Spinal cord (tissue), 10 donors: ENCODE measurements at places on chromosomes 2 and 18. TPM values are rescaled to one million over a fixed set of nuclear protein-coding genes. Genes with fewer than 3 reads are reported as not detected.

DNA sequence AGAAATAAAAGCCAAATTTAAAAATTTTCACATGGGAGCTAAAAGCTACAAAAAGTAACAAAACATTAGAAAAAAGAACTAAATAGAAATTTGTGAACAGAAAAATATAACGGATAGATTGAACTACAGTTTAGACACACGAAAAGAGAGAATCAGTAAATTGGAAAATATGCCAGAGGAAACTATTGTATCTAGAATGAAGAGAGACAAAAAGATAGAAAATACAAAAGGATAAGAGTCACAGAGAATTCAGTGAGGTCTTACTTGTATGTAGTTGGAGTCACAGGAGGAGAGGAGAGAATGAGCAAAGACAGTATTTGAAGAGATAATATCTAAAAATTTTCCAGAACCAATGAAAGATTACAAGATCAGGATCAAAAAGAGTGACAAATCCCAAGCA, 11.3 kb upstream of the MCFD2 start:
- no peak for DNase-seq

- DNase-seq = no peak
Measured at GRCh38 chr2:80942766-80943165, 638.2 kb upstream of the LRRTM1 start.

- DNase-seq = no peak
Measured at GRCh38 chr18:58980991-58981390, 116.3 kb downstream of the ZNF532 start.

GRCh38 chr2:168686452-168687191, 115.8 kb upstream of the NOSTRIN start:
- DNase-seq = no peak

- no peak for DNase-seq
Measured at GRCh38 chr18:6022845-6023244, 127.5 kb upstream of the TMEM200C start.

GRCh38 chr2:167406558-167406957, 518.3 kb downstream of the XIRP2 start:
- DNase-seq = no peak

GRCh38 chr2:118832791-118833715, 14.4 kb downstream of the EN1 start:
- peak; percentile 25 for DNase-seq

GRCh38 chr18:45645610-45646009, 30.3 kb downstream of the SLC14A2 start:
- no peak for DNase-seq

- no peak for DNase-seq
Measured at GRCh38 chr2:25618676-25619075, 54.7 kb downstream of the DTNB start.

GRCh38 chr2:84940088-84940470, 30.9 kb upstream of the KCMF1 start:
- no peak for DNase-seq

GRCh38 chr2:223221139-223221835, 169.3 kb downstream of the KCNE4 start:
- DNase-seq = no peak

DNA sequence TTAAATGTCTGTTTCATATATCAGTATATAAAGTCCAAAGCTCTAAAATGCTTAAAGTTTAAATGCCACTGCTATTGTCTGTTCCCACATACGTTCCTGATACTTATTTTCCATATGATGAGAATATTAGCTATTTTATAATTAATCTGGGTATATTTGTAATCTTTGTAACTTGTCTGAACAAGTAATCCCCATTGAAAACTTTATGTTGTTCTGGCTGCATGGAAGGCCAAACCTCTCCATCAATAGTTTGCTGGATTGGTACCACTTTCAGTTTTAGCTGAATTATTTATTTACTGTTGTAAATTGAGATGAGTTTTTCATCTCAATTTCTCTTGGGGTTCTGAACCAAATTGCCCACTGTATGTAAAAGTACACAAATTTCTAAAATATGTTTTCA, 1.5 kb downstream of the MBD5 start:
- DNase-seq = no peak

DNA sequence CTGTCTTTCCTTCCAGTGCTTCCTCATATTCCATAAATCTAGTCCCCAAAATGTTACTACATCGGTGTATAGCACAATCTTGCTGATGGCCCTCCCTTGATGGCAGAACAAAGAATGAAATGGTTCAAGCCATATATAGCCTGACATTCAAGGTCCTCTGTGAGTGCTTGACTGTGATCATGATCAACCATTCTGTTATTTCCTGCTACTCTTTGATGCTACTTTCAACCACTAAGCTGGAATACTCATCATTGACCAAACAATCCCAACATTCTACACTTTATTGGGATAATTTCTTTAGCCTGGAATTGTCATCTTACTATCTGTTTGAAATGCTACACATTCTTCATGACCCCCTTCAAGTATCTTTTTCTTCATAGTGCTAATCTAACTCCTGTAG, 633.9 kb downstream of the PLCL1 start:
- no peak for DNase-seq

DNA sequence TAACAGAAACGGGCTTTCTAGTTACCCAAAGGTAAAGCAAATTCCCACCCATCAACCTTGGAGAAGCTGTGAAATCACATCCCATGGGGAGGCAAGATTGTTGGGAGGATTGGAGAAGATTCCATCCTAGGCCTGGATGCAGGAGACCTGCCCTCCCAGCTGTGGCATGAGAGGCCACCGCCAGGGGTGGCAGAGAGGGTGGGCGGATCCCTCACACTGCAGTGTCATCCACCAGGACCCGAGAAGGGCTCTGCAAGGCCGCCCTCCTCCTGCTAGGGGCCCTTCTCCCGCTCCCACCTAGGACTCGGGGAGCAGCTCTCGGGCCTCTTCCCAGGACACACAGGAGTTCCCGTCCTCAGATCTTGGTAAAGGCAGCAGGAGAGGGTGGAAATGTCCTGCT, 15.5 kb upstream of the ATG16L1 start:
- DNase-seq = no peak

DNA sequence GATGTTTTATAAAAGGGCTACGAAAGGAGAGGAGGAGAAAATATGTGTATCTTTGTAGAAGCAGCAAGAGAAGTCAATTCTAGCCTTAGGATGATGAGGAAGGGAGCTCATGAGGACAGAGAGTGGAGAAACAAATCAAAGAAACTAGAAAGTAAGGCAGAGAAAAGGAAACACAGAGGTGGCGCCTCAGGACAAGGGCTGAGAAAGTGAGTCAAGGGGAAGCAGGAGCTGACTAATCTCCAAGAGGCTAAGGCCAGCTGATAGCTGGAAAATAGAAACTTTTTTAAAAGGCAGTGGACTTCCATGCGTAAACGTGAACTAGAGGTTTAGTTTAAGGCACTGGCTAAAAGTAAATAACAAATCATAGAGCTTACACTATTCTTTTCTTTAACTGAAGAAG, 173.3 kb downstream of the ANKRD44 start:
- DNase-seq = no peak

- DNase-seq = no peak
Measured at GRCh38 chr2:61016392-61017002, 1.0 kb upstream of the PEX13 start.

- DNase-seq = no peak
Measured at GRCh38 chr18:26482569-26482968, 65.8 kb downstream of the KCTD1 start.

- peak; percentile 66 for DNase-seq
Measured at GRCh38 chr18:5414546-5414945, 119.0 kb upstream of the ZBTB14 start.

GRCh38 chr2:120536141-120536540, 190.2 kb downstream of the INHBB start:
- no peak for DNase-seq

DNA sequence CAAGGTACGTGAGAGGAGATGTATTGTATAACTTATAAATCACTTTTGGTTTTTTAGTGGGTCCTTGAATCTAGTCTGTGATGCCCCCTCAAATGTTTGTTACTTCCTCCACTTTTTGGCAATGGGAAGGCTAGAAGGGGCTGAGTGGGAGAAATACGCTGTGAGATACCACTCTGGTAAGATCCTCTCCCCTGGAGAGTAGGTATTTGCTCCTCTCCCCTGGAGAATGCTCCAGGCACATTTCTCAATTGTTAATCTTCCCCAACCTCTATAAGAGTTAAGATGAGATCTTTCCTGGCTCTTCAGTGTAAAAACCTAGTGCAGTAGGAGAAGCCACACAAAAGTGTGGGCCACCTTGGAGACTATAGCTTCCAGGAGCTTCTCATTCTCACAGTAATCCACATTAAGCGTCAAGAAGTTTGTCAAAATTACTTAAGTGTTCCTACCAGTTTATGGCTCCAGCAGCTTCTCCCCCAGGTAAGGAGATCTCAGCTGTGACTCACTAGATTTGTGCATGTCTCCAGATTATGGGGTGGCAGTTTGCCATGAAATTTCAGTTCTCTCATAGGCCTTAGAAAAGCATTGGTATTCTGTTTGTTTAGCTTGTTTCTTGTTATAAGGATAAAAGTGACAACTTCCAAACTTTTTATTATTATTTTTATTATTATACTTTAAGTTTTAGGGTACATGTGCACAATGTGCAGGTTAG, 182.6 kb downstream of the FSIP2 start:
- no peak for DNase-seq

DNA sequence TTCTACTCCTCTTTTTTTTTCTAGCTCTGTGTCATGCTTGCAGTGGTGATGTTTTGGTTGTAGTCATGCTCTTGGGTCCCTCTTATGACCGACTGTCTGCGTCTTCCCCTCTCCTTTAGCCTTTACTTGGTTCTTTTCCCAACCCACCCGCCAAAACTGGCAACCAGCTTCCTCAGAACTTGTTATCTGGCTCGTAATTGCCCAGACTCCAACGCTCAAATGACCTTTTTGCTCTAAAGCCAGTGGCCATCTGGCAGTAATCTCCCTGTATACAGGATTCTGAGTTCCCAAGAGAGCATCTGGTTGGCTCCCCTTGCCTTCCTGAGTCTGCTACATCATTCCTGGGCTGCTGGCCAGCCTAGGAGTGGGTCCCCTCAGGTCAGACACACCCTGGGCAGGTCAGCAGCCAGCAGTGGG, 147.2 kb downstream of the MGAT5 start:
- DNase-seq = no peak

- no peak for DNase-seq
Measured at GRCh38 chr2:169702996-169703395, 8.7 kb downstream of the PHOSPHO2 start.

GRCh38 chr2:23850564-23851256, 76.2 kb downstream of the ATAD2B start:
- no peak for DNase-seq

GRCh38 chr2:120660771-120661459, 74.8 kb upstream of the GLI2 start:
- no peak for DNase-seq

DNA sequence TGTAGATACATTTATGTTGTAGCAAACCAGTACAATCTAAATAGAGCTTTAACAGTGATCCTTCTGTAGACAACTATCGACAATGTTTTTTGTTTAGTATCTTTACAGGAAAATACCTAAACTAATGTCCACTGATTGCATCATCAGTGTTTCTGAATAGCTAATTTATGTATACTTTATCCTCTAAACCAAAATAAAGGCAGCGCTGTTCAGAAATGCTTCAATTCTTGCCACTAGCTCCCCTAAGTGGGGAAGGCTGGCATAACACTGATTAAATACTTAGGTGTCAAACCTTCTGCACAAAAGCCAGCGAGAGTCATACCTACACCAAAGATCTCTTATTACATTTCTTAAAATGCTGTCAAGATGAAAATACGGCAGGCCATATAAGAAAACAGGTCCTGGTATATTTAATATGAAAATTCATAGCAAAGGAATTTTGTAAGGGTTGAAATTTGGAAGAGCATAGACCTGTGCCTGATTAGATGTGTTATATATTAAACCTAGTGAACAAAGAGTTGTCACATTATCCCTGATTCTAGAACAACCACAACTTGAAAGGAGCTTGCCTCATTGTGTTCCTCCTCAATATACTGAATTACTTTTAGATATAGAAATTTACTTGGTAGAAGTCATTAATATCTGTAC, 1693.4 kb upstream of the SLC39A10 start:
- peak; percentile 74 for DNase-seq

DNA sequence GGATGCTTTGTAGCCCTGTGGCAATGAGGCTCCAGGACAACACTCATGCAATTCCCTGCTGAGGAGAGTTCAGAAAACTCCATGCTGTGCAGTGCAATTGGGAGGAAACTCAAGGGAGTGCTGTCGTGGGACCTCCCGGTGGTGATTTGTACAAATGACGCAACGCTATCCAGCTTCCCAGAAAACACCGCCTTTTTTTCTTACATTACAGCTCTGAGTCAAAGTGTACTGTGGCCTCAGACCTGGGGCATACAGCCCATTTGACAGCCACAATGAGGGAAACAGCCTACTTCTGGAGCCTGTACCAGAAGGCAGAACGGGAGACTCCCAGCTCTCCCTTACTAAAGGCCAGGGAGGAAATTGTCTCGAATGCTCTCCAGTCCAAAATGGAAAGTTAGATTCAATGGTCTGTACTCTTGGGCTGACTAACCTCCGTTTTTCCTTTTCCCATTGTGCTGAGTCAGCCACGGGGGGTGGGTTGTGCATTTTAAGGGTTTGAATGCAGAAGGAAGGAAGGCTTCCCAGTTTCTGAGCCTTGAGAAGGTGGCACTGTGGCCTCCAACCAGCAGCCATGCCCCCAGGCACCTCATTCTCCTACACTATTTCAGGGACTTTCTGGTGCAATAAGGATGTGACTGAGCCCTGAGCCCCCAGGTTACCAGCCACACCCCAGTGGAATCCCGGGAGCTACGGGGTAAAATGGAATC, 16.4 kb upstream of the CYP1B1 start:
- DNase-seq = no peak

DNA sequence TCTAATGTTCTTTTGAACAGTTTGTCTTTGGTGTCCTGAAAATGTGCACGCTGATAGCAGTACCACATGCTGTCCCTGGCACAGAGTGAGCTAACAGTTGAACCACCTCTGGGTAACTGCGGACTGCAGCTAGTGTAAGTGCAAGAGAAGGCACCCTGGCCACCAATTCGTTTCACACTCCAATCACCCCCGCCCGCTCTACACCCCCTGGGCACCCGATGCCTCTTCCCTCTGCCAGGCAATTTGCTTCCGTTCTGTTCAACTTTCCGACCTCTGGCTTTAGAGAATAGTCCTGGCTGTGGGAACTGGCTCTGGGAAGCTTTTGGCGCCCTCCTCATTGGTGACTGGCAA, 1.4 kb downstream of the DOCK10 start:
- no peak for DNase-seq

GRCh38 chr18:13940326-13940725, 25.0 kb upstream of the MC2R start:
- DNase-seq = no peak

IGFBP5 gene
- 292 TPM for total RNA-seq

ST8SIA5 gene
- total RNA-seq = 7.6 TPM

AP1S3 gene
- total RNA-seq = 9.4 TPM

PLCD4 gene
- 8.3 TPM for total RNA-seq

GKN2 gene
- total RNA-seq = not detected

NXPH2 gene
- 23.3 TPM for total RNA-seq

BCL11A gene
- total RNA-seq = 29.5 TPM

MGAT4A gene
- total RNA-seq = 51.2 TPM

NAT8 gene
- total RNA-seq = not detected

CCDC74B gene
- 6.4 TPM for total RNA-seq

LONRF2 gene
- 60.1 TPM for total RNA-seq

DYNAP gene
- total RNA-seq = not detected

ALPP gene
- not detected for total RNA-seq

MRPS5 gene
- 60.7 TPM for total RNA-seq

COL3A1 gene
- total RNA-seq = 3,051 TPM

MAPK4 gene
- total RNA-seq = 21.6 TPM

IL1F10 gene
- total RNA-seq = not detected

TGFA gene
- total RNA-seq = 23.5 TPM

RND3 gene
- total RNA-seq = 61.1 TPM

PROKR1 gene
- total RNA-seq = 2.2 TPM
